ENCODE measurements at places on chromosomes 12 and 14.
A peak's percentile ranks its signal among the peaks of the same experiment; 100 is the strongest.

- no peak for DNase-seq
Measured at GRCh38 chr12:124651516-124652273, 84.3 kb upstream of the NCOR2 start.

- DNase-seq: no peak
Measured at GRCh38 chr14:88556581-88556980, 1.8 kb upstream of the PTPN21 start.

DNA sequence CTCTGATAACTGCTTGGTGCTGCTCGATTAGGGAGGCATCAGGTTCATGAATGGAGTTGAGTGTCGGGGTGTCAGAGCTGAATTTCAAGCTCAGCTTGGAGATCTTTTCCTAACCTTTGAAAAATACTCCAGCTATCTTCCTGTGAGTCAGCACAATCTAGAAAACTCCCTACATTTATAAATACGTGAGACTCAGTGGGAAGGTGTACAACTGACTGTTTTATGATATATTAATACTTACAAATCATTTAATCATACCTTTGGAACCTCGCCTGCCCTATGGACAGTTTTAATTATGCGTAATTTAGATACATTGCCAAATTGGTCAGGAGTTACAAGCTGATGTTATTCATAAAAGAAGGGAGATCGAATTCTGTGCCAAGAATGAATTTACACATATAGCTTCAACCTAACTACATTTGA lies 961 bp downstream of the CMAS start:
- DNase-seq: no peak

DNA sequence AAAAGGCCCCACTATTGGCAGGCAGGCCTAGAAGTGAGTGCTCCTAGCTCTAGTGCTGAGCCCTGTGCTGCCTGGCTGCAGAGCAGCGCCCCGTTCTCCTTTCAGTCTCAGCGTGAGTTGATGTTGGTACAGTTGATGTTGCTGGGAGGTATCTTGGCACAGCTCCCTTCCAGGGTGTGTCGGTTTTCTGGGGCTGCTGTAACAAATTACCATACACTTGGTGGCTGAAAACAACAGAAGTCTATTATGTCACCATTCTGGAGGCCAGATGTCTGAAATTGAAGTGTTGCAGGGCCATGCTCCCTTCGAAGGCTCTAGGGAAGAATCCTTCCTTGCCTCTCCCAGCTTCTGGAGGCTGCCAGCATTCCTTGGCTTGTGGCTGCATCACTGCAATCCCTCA lies 151.4 kb downstream of the TSPAN9 start:
- no peak for DNase-seq

- DNase-seq: peak; percentile 54
Measured at GRCh38 chr12:14417715-14418114, 52.2 kb downstream of the ATF7IP start.

DNA sequence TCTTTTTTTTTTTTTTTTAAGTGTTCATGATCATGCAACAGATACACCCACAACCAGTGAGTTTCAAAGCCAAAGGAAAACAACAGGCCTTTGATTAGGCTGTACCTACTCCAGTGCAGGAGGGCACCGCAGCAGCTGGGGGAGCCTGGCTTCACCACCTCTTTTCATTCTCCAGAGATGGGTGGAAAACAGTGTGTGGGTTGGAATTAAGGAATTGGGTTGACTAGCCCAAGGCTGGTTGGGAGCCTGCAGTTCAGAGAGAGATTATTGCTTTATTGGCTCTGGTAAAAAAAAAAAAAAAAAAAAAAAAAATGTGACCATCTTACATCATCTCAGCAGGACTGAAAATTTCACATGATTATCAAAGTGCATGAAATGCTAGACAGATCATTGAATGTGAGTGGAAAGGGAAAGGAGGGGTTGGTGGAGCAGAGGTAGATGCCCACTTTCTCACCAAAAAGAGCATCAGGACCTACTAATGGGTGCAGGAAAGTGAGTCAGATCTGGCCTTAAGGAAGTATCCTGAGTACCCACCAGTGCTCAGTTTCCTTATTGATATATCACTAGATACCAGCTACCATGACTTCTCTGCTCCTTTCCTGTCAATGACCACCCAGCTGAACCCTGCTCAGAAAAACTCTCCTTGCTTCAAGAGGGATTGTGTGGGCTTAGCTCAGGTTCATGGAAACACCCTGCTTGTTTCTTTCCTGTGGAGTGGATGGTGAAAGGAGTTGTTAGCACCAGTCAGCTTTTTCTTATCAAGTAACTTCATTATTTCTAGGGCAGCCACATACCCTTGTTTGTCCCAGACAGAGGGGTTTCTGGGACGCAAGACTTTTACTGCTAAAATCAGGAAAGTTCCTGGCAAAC lies 54.8 kb upstream of the DYRK2 start:
- DNase-seq: peak; percentile 65

DNA sequence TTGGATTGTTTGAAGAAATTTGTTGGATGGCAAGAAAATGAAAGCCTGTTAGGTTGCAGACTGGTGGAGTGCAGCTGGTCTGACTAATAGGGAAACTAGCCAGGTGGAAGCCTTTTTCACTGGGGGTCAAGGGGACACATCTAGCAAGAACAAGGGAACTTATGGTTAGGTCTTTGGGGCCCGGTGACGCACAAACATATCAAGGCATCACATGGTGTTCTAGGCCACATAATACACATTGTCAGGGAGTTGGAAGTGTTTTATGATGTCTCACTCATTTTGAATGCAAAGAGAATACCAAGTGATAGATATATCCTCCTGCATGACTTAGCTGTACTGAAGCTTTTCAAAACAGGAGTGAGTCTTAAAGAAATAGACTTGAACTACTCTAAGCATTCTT lies 351.2 kb downstream of the KCNH5 start:
- no peak for DNase-seq

DNA sequence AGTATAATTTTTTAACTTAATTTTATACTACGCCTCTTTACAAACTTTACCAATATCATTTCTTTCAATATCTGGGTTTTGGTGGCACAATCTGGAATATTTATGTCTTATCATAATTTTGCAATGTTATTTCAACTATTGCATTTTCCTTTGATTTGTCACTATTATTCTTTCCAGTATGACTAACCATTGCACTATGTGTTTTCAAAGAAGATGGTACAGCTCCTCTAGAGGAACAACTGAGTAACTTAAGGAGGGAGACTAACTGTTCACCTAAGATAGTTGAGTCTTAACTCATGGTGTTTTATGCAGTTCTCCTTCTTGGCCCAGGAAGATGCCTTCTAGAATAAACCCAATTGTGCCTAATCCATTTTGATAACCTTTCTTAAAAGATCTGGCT lies 60.5 kb upstream of the KIF21A start:
- DNase-seq: no peak

- DNase-seq: no peak
Measured at GRCh38 chr14:87457720-87458119, 535.3 kb downstream of the GALC start.

Data from NCI-H1417 (cell line).